ENCODE measurements at places on chromosomes 13 and 19.
A peak's percentile ranks its signal among the peaks of the same experiment; 100 is the strongest.

DNA sequence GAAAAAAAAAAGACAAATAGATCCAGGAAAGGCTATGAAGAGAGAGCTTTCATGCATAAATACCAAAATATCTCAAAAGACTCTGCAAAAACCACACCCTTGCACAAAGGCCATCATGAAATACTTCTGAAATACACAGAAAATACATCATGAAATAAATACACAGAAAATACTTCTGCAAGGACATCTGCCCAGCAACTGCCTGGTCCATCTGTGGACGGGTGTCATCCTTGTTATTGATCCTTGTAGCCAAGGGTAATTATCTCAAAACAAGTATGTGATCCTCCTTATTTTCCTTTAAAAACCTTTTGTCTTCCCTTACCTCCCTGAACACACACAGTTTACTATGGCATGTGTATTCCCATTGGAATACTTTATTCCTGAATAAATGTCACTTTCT, 6.9 kb downstream of the USPL1 start:
- DNase-seq: no peak

GRCh38 chr19:940591-941291, 14.9 kb downstream of the ARID3A start:
- DNase-seq: peak; percentile 55

DNA sequence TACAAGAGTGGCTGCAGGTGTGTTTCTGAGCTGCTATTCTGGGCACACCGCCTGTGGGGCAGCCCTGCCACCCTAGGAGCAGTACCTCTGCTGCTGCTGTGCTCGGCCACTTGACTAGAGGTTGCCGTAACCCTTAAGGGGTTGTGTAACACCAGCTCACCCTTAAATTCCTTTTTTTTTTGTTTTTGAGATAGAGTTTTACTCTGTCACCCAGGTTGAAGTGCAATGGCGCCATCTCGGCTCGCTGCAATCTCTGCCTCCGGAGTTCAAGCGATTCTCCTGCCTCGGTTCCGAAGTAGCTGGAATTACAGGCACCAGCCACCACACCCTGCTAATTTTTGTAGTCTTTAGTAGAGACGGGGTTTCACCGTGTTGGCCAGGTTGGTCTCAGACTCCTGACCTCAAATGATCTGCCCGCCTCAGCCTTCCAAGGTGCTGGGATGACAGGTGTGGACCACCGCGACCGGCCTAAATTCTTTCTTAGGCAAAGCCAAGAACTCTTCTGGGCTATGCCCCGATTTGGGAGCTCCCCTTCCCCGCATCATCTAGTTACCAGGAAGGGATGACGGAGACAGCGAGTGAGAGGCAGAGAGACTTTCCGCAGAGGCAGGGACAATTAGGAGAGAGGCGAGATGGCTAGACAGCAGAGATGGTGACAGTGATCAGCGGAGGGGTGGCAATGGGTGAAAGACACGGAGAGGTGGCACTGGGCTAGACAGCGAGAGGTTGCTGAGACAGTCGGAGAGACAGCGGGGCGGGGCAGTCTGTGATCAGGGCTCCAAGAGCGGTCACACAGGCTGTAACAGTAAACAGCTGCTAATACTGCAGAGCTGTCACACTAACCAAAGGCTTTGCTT, 4.4 kb upstream of the LILRA5 start:
- DNase-seq: no peak

GRCh38 chr19:791007-791566, 6.2 kb upstream of the PTBP1 start:
- no peak for DNase-seq

- no peak for DNase-seq
Observed at GRCh38 chr13:93861818-93862217, 617.7 kb downstream of the DCT start.

DNA sequence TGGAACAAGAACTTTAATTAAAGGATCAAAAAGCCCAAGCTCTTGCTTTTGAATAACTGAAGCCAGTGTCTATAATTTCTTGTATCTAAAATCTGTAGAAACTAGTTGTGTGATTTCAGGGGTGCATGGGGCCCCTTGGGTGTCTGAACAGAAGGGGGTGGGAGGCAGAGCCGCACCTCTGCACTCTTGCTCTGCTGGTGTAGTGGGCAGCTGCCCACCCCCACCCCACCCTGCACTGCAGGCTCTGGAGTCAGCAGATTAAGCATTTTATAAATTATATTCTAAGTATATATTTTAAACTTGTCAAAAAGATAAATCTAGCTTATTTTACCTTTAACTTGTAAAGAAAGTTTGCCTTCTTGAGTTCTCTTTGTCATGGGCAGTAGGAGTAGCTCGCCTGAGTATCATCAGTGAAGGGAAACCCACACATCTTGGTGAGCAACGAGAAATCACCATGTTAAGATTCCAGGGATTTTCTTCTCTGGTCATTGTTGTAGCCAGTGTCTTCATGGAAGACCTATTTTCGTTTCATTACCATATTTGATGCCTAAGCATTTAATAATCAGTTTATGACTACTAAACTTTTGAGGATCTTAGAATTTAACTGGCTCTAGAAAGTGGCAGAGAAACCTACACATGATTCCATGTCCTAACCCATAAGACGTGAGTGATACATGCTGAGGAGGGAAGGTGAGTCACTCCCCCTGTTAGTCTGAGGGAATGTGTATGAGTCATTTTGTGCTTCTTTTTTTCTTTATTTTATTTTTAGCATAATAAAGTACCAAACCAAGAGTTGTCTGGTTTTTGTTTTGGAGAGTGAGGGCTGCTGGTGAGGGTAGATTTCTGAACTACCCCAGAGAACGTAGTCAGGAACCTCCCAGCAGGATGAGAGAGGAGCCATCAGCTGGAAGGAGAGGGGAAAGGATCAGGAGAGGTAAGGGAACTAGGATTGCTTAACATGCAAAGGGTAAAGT, 7.7 kb downstream of the UBE2L5 start:
- DNase-seq: peak; percentile 90

DNA sequence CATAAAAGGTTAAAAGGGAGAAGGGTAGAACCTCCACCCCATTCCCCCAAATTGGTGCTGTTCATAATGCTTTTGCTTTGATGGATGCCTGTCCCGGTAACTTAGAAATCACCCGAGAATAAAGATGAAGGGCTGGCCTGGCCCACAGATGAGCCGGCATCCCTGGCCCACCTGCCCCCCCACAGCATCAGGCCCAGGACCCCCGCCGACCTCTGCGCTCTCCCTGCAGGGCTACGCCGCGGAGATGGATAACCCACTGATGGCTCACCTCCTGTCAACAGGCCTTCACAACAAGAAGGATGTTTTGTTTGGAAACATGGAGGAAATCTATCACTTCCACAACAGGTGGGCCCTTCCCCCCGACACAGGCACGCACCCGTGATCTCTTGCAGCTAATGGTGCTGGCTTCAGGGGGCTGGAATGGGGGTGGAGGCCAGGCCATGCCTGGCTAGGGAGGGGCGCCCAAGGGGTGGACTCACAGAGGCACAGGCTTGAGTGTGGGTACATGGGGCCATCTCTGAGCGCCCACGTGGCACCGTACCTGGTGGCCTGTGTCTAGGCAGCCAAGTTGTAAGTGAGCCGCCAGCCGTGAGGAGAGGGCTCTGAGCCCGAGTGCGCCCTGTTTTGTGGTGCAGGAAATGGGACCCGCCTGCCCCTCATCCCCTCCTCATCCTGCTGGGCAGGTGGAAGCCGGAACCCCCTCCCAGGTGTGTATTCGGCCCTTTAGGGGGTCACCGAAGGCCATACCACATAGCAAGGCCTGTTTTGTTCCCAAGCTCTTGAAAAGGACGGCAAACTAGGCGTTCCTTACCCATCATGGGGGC, 23.2 kb upstream of the F7 start:
- no peak for DNase-seq

DNA sequence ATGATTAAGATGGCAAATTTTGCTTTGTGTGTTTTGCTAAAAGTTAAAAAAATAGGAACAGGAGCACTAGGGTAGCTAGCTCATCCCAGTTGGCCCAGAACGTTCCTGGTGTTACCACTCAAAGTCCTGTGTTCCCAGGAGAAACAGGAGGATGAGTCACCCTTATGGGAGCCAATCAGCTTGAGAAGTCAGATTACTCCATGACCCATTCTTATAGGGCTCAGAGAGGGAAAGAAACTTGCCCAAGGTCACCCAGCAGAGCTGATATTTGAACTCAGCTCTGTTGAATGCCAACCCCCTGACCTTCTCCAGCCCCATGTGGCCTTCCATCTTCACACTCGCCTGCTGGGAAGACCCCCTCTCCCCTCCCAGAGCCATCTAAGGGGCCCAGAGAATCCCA, 13.0 kb downstream of the NMRK2 start:
- no peak for DNase-seq

DNA sequence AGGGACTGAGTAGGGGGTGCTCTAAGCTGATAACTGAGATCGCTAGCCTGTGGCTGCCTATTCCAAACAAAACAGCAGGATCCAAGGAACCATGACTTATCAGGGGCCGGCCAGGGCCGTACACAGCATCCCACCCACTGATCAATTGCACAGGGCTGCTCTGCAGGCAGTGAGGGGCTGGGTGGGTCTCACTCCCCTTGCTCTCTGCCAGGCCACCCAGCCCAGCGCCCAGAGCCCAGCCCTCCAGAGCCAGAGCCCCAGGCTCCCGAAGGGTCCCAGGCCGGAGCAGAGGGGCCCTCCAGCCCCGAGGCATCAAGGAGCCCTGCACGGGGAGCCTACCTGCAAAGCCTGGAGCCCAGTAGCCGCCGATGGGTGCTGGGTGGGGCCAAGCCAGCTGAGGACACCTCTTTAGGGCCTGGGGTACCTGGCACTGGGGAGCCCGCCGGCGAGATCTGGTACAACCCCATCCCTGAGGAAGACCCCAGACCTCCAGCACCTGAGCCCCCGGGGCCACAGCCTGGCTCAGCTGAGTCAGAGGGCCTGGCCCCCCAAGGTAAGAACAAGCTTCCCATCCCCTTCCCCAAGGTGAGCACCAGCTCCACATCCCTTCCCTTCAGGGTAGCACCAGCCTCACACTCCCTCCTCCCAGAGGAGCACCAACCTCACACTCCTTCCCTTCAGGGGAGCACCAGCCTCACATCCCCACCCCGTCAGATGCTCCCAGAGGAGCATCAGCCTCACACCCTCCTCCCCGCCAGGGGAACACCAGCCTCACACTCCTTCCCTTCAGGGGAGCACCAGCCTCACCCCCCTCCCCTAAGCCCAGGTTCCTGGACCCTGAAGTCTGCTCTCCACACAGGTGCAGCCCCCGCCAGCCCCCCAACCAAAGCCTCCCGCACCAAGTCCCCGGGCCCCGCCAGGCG, 1.9 kb downstream of the SYDE1 start:
- no peak for DNase-seq

- no peak for DNase-seq
Observed at GRCh38 chr13:64505336-64505910, 2724.7 kb downstream of the PCDH9 start.

DNA sequence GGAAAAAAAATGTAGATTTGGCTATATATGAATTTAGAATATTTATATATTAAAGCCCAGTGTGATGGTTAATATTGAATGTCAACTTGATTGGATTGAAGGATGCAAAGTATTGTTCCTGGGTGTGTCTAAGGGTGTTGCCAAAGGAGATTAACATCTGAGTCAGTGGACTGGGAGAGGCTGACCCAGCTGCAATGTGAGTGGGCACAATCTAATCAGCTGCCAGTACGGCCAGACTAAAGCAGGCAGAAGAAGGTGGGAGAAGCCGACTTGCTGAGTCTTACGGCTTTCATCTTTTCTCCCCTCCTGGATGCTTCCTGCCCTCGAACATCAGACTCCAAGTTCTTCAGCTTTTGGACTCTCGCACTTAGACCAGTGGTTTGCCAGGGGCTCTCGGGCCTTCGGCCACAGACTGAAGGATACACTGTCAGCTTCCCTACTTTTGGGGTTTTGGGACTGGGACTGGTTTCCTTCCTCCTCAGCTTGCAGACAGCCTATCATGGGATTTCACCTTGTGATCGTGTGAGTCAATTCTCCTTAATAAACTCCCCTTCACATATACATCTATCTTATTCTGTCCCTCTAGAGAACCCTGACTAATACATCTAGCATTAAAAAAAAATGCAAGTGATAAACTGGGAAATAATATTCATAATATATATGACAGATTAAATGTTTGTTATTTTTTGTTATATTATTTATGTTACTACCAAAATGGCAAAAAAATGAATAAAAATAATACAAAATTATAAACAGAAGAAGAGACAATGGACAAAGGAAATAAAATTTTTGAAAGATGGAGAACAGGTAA, 122.4 kb downstream of the DLEU7 start:
- DNase-seq: no peak

DNA sequence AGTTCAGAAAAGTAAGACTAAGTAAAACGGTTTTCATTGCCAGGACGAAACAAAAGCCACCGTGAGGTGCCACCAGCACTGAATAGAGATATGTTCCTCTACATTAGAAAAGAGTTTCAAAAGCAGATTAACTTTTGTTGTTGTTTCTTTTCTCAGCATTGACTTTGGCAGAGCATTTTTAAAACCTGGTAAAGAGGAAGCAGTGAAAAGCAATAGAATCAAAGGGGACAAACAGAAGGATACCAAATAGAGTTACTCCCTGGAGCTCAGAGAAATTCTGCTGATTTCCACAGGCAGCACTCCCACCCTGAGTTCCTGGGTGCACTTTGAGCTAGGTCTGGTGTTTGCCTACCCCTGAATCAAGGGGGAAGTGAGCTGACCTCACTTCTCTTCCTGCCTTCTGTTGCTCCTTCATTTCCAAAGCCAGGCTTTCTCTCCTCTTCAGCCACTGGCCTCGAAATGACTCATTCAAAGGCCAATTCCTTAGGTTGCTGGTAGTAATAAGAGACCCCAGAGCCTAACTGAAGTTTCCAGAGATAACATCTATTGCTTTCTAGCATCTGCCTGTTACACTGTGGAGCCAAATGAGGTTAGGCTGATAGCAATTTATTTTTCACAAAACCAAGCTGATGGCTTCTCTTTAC, 11.3 kb upstream of the ERICH6B start:
- peak; percentile 7 for DNase-seq

- DNase-seq: peak; percentile 26
Observed at GRCh38 chr19:13052447-13053175, 50.0 kb downstream of the LYL1 start.

DNA sequence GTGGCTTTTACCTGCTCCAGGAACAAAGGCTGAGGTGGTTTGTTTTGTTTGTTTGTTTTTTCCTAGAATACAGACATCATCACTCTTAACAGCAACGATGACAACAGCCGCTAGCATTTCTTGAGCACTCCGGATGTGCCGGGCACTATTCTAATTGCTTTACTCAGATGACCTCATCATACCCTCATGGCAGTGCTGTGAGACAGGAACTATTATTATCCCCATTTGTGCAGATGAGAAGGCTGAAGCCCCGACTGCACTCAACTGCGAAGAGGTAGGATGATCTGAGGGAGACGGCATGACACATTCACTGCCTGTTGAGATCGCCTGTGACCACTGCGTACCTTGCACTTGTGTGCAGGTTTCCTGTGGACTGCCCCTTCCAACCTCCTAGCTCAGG, 66.5 kb downstream of the CCDC70 start:
- DNase-seq: no peak

DNA sequence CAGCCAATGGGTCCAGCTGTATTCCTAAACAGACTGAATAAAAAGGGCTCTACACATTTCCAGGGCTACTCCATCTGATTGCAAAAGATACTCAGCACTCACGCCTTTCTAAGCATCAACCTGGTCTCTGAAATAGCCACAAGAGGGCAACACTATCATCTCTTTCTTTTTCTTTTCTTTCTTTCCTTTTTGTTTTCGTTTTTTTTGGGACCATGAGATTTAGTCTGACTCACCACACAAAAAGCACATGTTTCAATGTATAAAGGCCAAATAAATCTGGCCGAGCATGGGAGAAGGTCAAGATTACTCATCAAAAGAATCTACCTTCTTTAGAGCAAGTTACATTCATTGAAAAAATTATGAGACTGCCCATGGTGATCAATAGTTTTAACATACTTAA, 805.6 kb upstream of the ARGLU1 start:
- DNase-seq: peak; percentile 88

- DNase-seq: no peak
Observed at GRCh38 chr19:11034449-11035213, 54.6 kb upstream of the LDLR start.

- no peak for DNase-seq
Observed at GRCh38 chr19:43527860-43528622, 1.0 kb upstream of the ETHE1 start.

Measured in lung microvascular endothelial cell (primary cell).